ENCODE measurements at places on chromosomes 11 and 22. TPM values are rescaled to one million over a fixed set of nuclear protein-coding genes. Genes with fewer than 3 reads are reported as not detected.

The OR10D3 gene
- not detected for total RNA-seq

The PDGFB gene
- 5.3 TPM for total RNA-seq

The RIC3 gene
- total RNA-seq, result 4.5 TPM

The RASGRP2 gene
- 10.0 TPM for total RNA-seq

GRCh38 chr11:33934450-33934849, 42.6 kb upstream of the LMO2 start:
- no peaks in the 10 kb centered on the region for H3K4me1 ChIP-seq
- no peaks in the 10 kb centered on the region for H3K36me3 ChIP-seq
- H3K27ac ChIP-seq, result peak overlapping the region; percentile 20
- H3K4me3 ChIP-seq, result no peak overlapping the region

DNA sequence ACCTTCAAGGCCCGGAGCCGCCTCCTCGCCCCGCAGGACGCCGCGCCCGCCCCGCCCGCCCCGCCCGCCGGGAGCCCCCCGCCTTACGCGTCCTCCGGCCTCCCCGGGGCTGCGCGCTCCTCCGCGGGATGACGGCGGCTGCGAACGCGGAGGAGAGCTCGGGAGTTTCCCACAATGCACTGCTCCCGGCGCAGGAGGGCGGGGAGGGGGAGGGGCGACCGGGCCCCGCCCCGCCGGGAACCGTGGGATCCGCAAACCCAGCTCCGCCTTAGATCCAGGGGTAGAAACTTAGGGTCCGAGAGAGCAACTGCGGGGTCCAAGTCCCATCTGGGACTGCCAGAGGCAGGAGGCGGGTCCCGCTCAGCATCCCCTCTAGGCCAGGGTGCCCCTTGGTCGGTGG, at the start of gene CEND1:
Gene CEND1, minus strand, starts transcription at position 148 of the 400 bp plus-strand sequence. CDS start 1,514 bp downstream, outside the sequence.
- H3K27me3 ChIP-seq, result no peaks in the 10 kb centered on the region
- no peaks in the 10 kb centered on the region for H3K4me1 ChIP-seq
- no peak for DNase-seq
- no peak within 1 kb of the TSS for H3K4me3 ChIP-seq
- no peaks in the 10 kb centered on the region for H3K36me3 ChIP-seq

GRCh38 chr11:17522655-17523054, 21.6 kb downstream of the USH1C start:
- H3K27me3 ChIP-seq, result no peaks in the 10 kb centered on the region
- H3K4me1 ChIP-seq, result no peaks in the 10 kb centered on the region
- no peak overlapping the region for H3K27ac ChIP-seq
- DNase-seq, result no peak
- H3K36me3 ChIP-seq, result no peaks in the 10 kb centered on the region

- no peaks in the 10 kb centered on the region for H3K27me3 ChIP-seq
- no peak for DNase-seq
These were observed 532 bp upstream of the VSIG2 start for GRCh38 chr11:124752471-124753102.

DNA sequence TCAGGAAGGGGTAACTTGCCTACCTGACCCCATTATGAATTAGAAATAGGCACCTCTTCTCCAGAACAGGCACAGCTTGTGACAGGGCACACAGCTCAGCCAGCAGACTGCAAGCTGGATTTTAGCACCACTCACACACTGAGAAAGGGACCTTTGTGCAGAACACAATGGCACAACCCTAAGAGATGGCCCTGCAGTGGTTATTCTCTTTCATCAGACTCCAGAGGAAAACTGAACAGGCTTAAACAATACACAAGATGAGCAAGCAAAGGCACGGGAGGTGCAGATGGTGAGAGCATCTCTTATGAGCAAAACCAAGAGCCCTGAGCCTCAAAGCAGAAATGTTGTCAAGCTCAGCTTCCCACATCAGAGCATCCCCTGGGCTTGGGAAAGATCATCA, 93.8 kb upstream of the LRRC55 start:
- no peak for DNase-seq
- no peaks in the 10 kb centered on the region for H3K36me3 ChIP-seq
- H3K27me3 ChIP-seq, result no peaks in the 10 kb centered on the region

- no peak overlapping the region for H3K4me3 ChIP-seq
- no peak overlapping the region for H3K27ac ChIP-seq
- H3K27me3 ChIP-seq, result peaks cover 10% of the 10 kb centered on the region
- no peaks in the 10 kb centered on the region for H3K36me3 ChIP-seq
- no peaks in the 10 kb centered on the region for H3K4me1 ChIP-seq
These were observed 26.5 kb downstream of the SYT7 start for GRCh38 chr11:61554172-61554988.

DNA sequence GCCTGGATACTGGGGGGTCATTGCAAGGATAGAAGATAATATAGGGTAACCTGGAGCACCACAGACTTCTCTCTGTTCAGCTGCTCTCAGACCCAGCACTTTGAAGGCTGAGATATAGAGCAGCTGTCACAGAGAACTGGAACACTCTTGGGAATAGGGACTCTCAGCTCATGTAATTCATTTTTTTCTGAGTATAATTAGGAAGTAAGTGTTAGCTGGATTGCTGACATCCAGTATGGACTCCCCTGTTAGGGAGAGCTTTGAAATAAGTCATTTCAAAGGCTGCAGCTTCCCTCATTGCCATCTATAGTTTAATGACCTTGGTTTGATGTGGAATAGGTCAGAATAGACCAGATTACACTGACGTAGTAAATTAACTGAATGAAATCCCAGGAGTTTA, 120.8 kb upstream of the POU2AF2 start:
- no peak for DNase-seq
- H3K27ac ChIP-seq, result no peak overlapping the region
- no peaks in the 10 kb centered on the region for H3K36me3 ChIP-seq
- no peaks in the 10 kb centered on the region for H3K27me3 ChIP-seq

DNA sequence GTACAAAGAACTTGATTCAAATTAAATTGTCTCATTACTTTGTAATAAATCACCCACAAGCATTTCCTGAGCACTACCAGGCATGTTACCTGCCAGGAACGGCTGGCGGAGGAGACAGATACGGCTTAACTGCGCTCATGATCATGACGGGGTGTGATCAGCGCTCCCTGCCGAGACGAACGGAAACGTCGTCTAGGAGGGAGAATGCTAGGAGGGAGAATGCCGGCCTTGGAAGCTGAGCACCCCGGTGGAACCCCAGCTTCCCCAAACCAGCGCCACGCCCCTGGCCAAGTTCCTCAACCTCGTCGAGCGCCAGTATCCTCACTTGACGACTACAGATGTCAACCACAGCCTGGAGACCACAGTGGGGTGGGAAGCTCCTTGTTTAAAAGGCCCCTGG, 272.8 kb downstream of the CTTN start:
- H3K4me3 ChIP-seq, result no peak overlapping the region
- no peak overlapping the region for H3K27ac ChIP-seq
- no peaks in the 10 kb centered on the region for H3K36me3 ChIP-seq
- no peaks in the 10 kb centered on the region for H3K4me1 ChIP-seq
- no peaks in the 10 kb centered on the region for H3K27me3 ChIP-seq

- no peak overlapping the region for H3K4me3 ChIP-seq
- H3K4me1 ChIP-seq, result peaks cover 7% of the 10 kb centered on the region
- H3K27ac ChIP-seq, result no peak overlapping the region
- H3K36me3 ChIP-seq, result peaks cover 5% of the 10 kb centered on the region
- DNase-seq, result no peak
These were observed 3.0 kb downstream of the MUS81 start for GRCh38 chr11:65862941-65863888.

DNA sequence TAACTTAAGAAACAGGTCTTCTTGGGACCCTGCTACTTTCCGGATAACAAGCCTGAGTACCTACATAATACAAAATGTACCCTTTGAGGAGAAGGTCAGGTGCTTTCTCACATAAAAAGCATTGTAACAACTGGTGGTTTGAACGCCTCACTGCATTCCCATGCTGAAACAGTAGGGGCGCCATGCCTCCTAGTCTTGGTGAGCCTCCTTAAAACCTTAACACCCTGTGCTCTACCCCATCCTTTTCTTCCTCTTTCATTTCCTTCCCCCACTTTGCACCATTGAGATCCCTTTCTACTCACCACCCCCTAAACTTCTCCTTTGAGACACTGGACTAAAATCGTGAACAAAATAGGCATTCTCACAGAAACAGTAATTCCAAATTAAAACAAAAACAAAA, 729.3 kb downstream of the NTM start:
- no peak for DNase-seq
- no peaks in the 10 kb centered on the region for H3K4me1 ChIP-seq
- no peaks in the 10 kb centered on the region for H3K36me3 ChIP-seq
- no peaks in the 10 kb centered on the region for H3K27me3 ChIP-seq
- no peak overlapping the region for H3K4me3 ChIP-seq

DNA sequence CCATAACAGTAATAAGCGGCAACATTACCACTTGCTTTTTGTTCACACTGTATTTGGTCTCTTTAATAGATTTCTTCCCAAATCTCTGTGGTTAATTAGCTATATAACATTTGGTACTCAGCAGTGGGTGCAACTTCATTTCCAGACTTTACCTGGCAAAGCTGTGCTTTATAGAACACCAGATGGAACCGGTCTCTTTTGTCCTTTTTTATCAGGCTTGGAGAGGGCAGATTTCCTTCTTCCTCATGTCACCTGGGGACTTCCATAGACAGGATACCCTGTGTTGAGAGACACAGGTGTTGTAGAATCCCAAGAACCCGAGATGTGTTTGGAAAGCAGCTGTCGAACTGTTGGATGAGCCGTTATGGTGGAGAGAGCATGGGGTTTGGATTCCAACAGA, 393.7 kb downstream of the NTM start:
- no peaks in the 10 kb centered on the region for H3K36me3 ChIP-seq
- DNase-seq, result no peak
- peaks cover 3% of the 10 kb centered on the region for H3K27me3 ChIP-seq
- no peak overlapping the region for H3K4me3 ChIP-seq
- no peak overlapping the region for H3K27ac ChIP-seq
- H3K4me1 ChIP-seq, result no peaks in the 10 kb centered on the region

- no peaks in the 10 kb centered on the region for H3K4me1 ChIP-seq
- no peaks in the 10 kb centered on the region for H3K27me3 ChIP-seq
- H3K36me3 ChIP-seq, result no peaks in the 10 kb centered on the region
- no peak overlapping the region for H3K27ac ChIP-seq
- no peak overlapping the region for H3K4me3 ChIP-seq
These were observed 89.9 kb upstream of the ARHGAP20 start for GRCh38 chr11:110802162-110802561.

DNA sequence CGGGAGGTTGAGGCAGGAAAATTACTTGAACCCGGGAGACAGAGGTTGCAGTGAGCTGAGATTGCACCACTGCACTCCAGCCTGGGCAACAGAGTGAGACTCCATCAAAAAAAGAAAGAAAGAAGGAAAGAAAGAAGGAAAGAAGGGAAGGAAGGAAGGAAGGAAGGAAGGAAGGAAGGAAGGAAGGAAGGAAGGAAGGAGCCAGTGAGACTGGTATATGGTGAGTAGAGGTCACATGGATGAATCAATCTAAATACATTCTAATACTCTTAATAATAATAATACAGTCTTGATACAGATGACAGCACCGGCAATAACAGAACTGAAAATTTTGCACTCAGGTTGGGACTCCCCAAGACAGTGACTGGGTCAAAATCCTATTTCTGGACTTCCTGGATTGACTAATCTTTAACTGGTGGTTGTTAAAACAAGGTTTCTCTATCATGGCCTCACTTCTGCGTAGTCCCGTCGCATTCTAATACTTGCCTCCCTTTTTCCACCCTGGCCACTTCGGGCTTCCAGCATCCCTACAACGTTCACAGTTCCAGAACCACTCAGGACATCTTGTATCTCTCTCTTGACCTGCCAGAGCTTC, 53.5 kb upstream of the EIF3M start:
- H3K4me1 ChIP-seq, result no peaks in the 10 kb centered on the region
- H3K27ac ChIP-seq, result no peak overlapping the region
- no peaks in the 10 kb centered on the region for H3K36me3 ChIP-seq
- no peak overlapping the region for H3K4me3 ChIP-seq

DNA sequence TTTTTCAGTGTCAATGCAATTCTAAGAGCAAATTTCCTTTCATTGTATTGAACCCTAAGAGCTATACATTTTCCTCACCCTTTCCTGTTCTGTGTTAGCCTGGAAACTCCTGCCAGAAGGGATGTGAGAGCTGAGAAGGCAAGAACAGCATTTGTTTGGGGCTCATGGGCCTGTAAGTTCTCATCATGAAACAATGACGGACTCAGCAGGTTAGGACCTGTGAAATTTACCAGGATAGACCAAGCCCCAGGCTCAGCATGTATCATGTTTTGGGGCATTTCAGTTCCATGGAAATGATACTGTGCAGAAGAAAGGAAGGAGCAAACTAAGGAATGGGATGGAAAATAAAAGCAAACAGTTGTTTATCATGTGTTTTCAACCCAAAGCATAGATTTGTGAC, 41.6 kb downstream of the NTM start:
- no peaks in the 10 kb centered on the region for H3K36me3 ChIP-seq
- no peak overlapping the region for H3K4me3 ChIP-seq
- no peak for DNase-seq
- no peaks in the 10 kb centered on the region for H3K4me1 ChIP-seq
- H3K27ac ChIP-seq, result no peak overlapping the region
- H3K27me3 ChIP-seq, result no peaks in the 10 kb centered on the region

DNA sequence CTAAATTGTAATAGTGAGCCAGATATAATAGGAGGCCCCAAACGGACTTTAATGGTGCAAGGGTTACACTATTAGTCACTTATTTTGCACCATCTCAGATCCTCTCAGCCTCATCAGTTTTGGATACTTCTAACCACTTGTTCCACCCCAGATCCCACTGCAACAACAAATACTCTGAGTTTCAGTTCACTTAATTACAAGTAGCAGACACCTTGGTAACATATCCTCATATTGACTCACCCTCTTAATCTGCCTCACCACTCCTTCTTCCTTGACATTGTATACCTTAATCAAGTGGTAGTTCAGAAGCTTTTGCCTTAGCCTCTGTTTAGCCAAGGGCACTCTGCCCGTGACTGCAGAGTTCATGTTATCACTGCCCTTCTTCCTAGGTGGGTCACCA, 256.1 kb upstream of the UBASH3B start:
- no peak for DNase-seq
- H3K4me1 ChIP-seq, result no peaks in the 10 kb centered on the region
- H3K27me3 ChIP-seq, result no peaks in the 10 kb centered on the region
- H3K27ac ChIP-seq, result no peak overlapping the region

- H3K4me3 ChIP-seq, result no peak overlapping the region
- H3K27ac ChIP-seq, result peak overlapping the region; percentile 56
- peaks cover 15% of the 10 kb centered on the region for H3K4me1 ChIP-seq
- no peaks in the 10 kb centered on the region for H3K27me3 ChIP-seq
- no peak for DNase-seq
These were observed 116.2 kb downstream of the ETS1 start for GRCh38 chr11:128471138-128471661.

DNA sequence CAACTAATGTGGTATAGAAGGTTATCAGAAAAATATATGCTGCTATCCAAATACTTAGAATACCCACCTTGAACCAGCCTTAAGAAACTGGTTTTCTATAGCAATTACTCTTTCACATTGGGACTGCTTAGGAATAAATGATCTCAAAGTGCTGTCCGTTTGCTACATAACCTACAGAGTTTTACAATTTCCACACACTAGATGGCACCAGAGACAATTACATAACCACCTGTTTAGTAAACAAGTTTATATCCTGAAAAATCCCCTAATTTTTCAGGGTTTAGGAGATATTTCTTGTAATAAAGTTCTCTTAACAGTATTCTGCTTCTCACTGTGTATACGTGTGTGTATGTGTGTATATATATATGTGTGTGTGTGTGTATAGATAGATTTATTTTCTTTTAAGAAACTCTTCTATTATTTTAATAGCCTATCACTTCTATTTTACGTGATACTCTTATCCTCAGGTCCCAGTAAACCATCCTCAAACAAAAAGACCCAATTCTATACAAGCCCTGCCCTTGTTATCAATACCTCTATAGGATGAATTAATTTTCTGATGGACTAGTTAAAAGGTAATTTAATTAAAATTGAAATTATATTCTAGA, 6.7 kb upstream of the OR5I1 start:
- no peaks in the 10 kb centered on the region for H3K36me3 ChIP-seq
- DNase-seq, result no peak
- no peaks in the 10 kb centered on the region for H3K4me1 ChIP-seq
- no peaks in the 10 kb centered on the region for H3K27me3 ChIP-seq
- H3K4me3 ChIP-seq, result no peak overlapping the region

Measured in breast epithelium (tissue), 4 donors.